H54 (cell line): ENCODE measurements at places on chromosomes 7 and 10.
A peak's percentile ranks its signal among the peaks of the same experiment; 100 is the strongest.

DNA sequence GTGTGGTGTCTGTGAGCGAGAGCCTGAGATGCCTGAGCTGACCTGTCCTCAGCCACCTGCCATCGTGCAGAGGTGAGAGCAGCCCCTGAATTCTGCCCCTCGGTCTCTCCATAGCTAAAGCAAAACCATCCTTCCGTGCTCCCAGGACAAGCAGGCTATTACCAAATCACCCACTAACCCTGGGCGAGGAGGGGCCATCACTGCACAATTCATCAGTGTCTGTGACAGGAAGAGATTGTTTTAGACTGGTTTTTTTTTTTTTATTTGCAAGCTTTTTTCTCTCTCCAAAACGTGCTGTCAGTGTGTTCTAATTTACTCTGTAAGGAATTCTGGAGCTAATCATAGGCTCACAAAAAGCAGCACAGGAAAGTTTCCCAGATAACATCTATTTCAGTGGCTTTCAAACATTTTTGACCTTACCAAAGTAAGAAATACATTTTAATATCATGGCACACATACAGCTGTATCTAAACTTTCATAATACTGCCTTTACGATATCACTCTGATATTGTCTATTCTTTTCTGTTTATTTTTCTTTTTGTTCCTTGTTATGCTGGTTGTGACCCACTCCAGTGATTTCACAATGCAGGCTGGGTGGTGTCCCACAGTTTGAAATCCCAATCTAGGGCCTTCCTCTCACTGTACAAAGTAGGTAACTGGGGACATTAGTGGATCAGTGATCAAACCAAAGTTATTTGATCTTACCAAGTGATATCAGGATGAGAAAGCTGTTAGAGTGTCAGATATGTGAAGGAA, 62.8 kb downstream of the EGFR start:
- DNase-seq: no peak

DNA sequence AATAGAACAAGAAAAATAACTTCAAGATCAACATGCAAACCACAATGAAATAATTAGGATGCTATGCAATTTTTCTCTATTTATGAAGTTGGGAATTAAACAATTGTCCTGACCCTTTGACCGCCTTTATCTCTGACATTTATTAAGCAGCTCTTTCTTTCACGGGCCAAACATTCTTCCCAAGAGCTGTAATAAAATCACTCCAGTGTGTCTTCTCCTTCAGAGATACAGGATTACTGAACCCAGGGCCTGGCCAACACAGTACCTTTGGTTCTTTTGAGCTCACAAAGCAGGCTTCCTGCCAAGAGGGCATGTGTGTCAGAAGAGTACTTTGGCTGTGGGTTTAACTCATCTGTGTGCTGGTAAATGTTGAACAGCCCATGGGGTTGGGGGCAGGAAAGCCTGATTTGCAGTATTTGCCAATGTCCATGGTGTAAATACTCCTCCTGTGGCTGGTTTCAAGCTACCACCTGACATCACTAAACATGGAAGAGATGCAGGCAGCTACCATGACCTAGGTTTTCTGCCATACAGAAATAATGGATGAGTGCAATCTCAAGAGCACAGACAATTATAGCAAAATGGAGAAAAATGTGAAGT, 121.7 kb downstream of the FANK1 start:
- no peak for DNase-seq

DNA sequence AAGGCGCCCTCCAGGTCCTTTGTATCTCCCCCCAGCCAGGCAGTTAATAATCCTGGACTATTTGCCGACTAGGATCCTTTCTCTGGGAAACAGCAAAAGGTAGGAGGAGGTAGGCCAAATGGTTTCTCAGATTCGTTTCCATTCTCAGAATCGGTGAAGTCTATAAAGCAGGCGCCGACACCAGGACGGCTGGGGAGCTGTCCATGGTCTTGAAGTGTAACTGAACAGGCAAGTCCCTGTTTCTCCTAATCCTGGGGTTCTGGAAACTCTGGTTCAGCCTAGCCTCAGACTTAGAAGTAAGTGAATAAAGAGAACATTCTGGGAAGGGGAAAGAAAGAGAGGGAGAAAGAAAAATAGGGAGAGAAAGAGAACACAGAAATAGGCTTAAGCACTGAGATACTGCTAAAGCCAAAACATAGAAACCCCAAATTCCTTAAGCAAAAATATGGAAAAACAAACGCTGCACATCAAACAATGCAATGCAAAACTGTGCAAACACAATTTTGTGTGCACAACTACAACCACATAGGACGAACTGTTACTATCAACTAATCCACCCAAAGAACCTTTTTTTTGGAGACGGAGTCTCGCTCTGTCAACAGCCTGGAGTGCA, 11.1 kb upstream of the INA start:
- no peak for DNase-seq

DNA sequence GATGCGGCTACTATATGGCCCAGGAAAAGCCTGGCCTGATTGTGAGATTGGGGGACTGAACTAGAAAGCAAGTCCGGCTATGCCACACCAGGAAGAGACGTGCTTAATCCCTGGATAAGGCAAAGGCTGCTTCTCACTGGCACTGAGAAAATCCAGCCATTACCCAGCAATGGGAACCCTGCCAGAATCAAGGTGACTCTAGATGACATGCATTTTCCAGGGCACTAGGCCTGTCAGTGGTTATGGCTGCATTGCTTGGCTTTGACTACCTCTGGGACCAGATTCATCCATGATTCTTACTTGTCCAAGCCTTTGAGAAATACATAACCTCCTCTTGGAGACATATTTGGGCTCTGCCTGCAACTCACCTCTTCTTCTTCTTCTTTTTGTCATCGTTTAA, 317.2 kb downstream of the GRID1 start:
- no peak for DNase-seq

DNA sequence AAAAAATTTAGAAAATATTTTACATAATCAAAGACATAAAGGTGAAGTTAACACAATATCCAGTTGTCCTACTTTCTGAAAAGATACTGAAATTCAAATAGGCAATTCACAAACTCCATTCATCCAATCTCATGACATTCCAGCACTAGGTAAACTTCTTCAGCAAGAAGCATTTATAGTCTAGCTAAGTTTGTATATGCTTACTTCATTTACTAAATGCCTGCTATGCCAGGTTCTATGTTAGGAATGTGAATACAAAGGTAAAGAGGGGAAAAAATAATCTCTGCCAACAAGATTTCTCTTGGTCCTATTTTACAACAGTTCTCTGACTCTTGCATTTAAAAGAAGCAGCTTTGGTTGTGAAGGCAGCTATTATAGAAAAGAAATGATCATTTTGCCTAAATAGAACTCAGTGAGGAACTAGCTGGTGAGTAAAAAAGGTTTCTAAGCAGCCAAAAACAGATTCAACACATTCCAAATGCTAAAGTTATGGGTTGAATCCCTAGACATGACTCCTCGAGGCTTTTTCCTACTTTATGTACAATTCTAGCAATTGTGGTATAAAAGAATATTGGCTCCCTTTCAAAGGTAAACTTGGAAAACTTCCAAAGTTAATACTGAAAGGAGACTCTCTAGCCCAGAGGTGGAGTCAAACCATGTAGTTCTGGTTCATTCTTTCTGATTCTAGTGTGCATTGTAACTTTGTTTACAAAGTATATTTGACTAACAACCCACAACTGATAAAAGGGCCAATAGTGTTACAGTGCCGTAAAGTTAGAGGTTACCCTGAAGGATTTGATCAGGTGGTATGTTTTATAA, 30.9 kb upstream of the KLHL7 start:
- no peak for DNase-seq

GRCh38 chr7:74262639-74263398, 8.6 kb upstream of the RFC2 start:
- DNase-seq: no peak

- no peak for DNase-seq
These were observed 33.8 kb upstream of the CUX1 start for GRCh38 chr7:101783381-101784181.

GRCh38 chr7:80781561-80781979, 137.3 kb downstream of the SEMA3C start:
- peak; percentile 13 for DNase-seq

DNA sequence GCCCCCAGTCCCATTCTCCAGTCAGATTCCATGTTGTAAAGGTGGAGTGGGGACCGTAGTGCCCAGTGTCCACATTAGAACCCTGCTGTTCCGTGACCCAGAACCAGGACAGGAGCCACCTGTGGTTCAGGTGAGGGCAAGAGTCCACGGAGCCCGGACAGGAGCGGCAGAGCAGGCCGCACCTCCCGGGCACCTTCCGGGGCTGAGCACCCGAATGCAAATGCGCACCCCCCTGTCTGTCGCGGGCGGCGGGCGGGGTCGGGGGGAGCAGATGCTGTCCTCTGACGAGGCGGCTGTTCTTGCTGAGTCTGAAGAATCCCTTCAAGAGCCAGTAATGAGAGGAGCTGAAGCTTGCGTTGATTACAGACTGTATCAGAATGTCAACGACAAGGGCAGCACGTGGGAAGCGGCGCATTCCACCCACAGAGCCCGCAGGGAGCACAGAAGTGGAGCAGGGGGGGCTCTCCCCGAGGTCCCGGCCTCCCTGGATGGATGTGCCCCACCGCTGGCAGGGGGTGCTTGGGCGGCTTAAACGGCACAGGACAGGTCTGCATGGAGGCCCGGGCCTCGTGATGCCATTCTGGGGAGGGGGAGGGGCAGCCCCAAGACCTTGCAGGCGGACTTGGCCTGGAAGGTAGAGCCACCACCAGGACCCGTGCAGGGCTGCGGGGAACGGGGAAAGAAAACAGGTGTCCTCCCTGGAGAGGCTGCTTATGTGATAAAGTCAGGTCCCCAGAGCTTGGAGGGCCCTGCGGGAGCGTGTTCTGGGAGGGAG, 407.5 kb upstream of the RNF32 start:
- no peak for DNase-seq
